T-cell (primary cell): ENCODE measurements at places on chromosomes 13 and 19. TPM values are rescaled to one million over a fixed set of nuclear protein-coding genes. Genes with fewer than 3 reads are reported as not detected.

The SIGLEC11 gene
- not detected for total RNA-seq

GRCh38 chr19:35066121-35066520 lies 24.6 kb downstream of the HPN start:
- no peak overlapping the region for H3K27ac ChIP-seq
- H3K4me3 ChIP-seq = no peak overlapping the region
- peaks cover 8% of the 10 kb centered on the region for H3K27me3 ChIP-seq
- no peaks in the 10 kb centered on the region for H3K4me1 ChIP-seq
- DNase-seq = no peak

The STK11 gene
- total RNA-seq = 111 TPM

DNA sequence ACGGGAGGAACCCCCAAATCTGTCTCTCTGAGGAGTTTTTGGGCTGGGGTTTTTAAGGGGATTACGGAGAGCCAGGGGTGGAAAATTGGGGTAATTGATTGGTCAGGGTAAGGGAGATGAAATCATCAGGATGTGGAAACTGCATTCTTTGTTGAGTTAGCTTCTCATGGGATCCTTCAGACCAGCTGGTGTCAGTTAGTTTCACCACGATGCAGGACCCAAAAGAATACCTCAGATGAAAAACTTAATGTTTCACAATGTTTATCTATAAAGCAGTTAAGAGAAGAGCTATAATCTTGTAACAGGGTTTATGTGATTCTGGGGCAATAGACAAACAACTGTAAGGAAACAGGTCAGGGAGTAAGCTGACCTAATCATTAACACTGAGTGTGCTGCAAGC lies 230.8 kb downstream of the POU4F1 start:
- H3K27me3 ChIP-seq = no peaks in the 10 kb centered on the region
- no peak overlapping the region for H3K27ac ChIP-seq
- H3K4me1 ChIP-seq = no peaks in the 10 kb centered on the region

The CRYL1 gene
- 21.5 TPM for total RNA-seq

The ZNF497 gene
- 2.9 TPM for total RNA-seq

DNA sequence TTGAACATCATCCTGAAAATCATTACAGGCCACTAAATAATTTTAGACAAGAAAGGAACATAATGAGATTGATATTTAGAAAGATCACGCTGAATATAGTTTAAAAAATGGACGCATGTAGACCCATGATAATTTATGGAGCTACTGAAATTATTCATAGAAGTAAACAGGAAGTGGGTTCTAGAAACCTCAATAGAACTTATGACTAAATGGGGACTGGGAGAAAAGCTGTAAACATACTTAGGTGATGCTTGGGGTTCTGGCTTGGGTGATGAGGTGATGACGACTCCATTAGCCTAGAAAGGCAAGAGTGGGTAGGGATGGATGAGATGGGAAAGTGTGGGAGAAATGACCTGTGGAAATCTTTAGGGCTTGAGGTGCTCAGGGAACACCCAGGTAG lies 484.0 kb downstream of the MYO16 start:
- no peak overlapping the region for H3K27ac ChIP-seq
- no peaks in the 10 kb centered on the region for H3K4me1 ChIP-seq
- H3K36me3 ChIP-seq = no peaks in the 10 kb centered on the region

- H3K27ac ChIP-seq = no peak overlapping the region
- H3K36me3 ChIP-seq = no peaks in the 10 kb centered on the region
- peaks cover 53% of the 10 kb centered on the region for H3K27me3 ChIP-seq
- H3K4me1 ChIP-seq = peaks cover 32% of the 10 kb centered on the region
- no peak for DNase-seq
Measured at GRCh38 chr19:46637224-46637623, 1.2 kb upstream of the GNG8 start.

DNA sequence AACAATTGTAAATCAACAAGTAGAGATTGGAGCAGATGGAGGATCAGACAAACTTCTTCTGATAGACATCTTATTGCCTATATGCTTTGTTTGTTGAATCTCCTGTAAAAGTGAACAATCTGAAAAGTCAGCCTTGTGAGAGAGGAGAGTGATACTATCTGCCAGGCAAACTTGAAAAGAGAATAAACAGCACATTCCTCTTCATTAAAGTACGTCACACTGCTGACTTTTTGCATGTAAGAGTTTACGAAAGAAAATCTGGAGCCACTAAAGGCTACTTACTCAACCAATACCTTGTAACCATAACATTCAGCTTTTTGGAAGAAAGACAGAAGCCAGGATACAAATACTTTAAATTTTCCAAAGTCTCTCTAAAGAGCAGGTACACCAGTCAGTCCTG lies 42.5 kb downstream of the EDNRB start:
- DNase-seq = no peak
- H3K4me3 ChIP-seq = no peak overlapping the region
- H3K27ac ChIP-seq = no peak overlapping the region
- no peaks in the 10 kb centered on the region for H3K36me3 ChIP-seq

- no peak overlapping the region for H3K4me3 ChIP-seq
- no peak for DNase-seq
- no peak overlapping the region for H3K27ac ChIP-seq
- H3K27me3 ChIP-seq = no peaks in the 10 kb centered on the region
- no peaks in the 10 kb centered on the region for H3K4me1 ChIP-seq
Measured at GRCh38 chr13:30325668-30326067, 18.3 kb upstream of the KATNAL1 start.

The ACTMAP gene
- total RNA-seq = 4.7 TPM

GRCh38 chr13:110477706-110478245 lies 83.7 kb downstream of the RAB20 start:
- no peaks in the 10 kb centered on the region for H3K4me1 ChIP-seq
- H3K4me3 ChIP-seq = no peak overlapping the region
- H3K36me3 ChIP-seq = no peaks in the 10 kb centered on the region
- H3K27ac ChIP-seq = no peak overlapping the region

DNA sequence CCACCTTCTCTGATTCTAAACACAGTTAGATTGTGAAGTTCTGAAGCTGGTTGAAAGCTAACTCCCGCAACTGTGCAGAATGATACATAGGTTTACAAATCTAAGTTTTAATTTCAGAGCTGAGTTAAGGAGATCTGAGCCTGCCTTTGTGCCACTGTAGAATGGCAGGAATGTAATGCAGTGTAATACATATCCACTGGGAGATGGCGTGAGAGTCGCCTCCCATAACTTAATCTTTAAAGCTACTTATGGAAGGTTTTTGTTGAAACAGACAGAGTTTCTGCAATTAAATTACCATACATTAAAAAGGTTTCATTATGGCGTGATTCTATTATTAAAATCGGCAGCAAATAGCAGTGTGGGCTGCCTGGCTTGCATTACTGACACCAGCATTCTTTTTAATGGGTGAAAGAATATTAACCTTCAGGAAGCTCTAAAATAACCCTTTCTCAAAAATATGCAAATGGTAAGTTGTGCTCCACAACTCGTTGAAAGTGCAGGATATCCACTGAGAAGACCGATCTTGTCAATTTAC lies 257.4 kb downstream of the OLFM4 start:
- H3K27ac ChIP-seq = no peak overlapping the region
- no peak for DNase-seq
- no peak overlapping the region for H3K4me3 ChIP-seq
- H3K4me1 ChIP-seq = no peaks in the 10 kb centered on the region
- no peaks in the 10 kb centered on the region for H3K36me3 ChIP-seq
- no peaks in the 10 kb centered on the region for H3K27me3 ChIP-seq

GRCh38 chr13:36712770-36713169 lies 39.0 kb downstream of the SERTM1 start:
- no peaks in the 10 kb centered on the region for H3K27me3 ChIP-seq
- no peak overlapping the region for H3K4me3 ChIP-seq
- no peak overlapping the region for H3K27ac ChIP-seq
- no peaks in the 10 kb centered on the region for H3K36me3 ChIP-seq

The IZUMO1 gene
- not detected for total RNA-seq

DNA sequence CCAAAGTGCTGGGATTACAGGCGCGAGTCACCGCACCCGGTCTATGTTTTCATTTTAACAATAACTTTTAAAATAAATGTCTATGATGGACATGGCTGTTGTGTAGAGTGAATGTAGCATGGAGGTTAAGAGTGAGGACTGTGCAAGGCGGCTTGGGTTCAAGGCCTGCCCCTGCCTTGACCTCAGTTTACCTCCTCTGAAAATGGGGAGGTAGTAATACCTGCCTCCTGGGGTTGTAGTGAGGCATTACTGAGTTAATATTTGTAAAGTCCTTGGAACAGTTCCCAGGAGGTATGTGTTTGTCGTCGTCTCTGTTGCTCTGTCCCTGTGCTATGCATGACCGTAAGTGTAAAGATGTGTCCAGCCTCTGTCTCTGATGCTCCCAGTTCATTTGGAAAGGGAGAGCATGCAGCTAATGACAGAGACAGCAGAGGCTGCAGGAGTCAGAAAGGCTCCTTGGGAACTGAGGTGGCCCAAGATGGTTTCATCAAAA lies 9.4 kb downstream of the GARRE1 start:
- peaks cover 14% of the 10 kb centered on the region for H3K4me1 ChIP-seq
- peaks cover 7% of the 10 kb centered on the region for H3K36me3 ChIP-seq

DNA sequence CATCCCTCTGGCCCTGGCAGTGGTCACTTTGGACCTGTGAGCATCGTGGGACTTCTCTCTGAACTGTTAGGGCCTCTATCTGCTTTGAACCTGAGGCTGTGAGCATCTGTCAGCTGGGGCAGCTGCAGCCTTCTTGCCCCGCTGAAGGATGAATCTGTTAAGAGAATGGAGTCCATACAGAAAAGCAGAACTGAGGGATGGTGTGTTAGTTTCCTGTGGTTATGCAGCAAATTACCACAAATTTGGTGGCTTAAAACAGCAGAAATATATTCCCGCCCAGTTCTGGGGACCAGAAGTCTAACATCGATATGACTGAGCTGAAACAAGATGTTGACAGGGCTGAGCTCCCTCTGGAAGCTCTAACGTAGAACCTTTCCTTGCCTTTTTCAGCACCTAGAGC lies 1.6 kb upstream of the ZNF497 start:
- no peaks in the 10 kb centered on the region for H3K27me3 ChIP-seq
- no peak overlapping the region for H3K4me3 ChIP-seq
- no peaks in the 10 kb centered on the region for H3K36me3 ChIP-seq
- no peak overlapping the region for H3K27ac ChIP-seq

The C19orf85 gene
- total RNA-seq = not detected

The ZNF235 gene
- 5.9 TPM for total RNA-seq

DNA sequence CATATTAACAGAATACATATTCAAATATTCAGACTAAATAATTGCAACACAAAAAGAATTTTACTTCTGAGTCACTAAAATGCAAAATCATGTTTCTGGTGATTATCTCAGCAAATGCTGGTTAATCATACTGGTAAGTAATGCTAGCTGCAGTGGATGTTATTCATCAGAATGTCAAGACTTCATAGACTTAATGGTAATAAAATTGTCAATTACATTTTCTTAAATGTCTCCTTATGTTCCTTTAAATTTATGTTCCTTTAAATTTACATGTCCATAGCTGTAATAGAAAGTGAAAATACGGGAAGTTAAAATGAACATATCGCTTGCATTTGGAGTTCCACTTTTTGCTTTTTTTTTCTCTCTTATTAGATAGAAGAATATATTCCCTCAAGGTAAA lies 853.0 kb downstream of the SLITRK6 start:
- no peak overlapping the region for H3K27ac ChIP-seq
- no peaks in the 10 kb centered on the region for H3K27me3 ChIP-seq
- H3K36me3 ChIP-seq = no peaks in the 10 kb centered on the region
- no peak for DNase-seq
- no peak overlapping the region for H3K4me3 ChIP-seq

- no peaks in the 10 kb centered on the region for H3K27me3 ChIP-seq
- H3K4me1 ChIP-seq = peaks cover 37% of the 10 kb centered on the region
- no peak for DNase-seq
- peaks cover 14% of the 10 kb centered on the region for H3K36me3 ChIP-seq
- H3K27ac ChIP-seq = peak overlapping the region; percentile 47
Measured at GRCh38 chr19:18319591-18320135, 3.2 kb downstream of the LSM4 start.

- no peak overlapping the region for H3K4me3 ChIP-seq
- H3K27me3 ChIP-seq = no peaks in the 10 kb centered on the region
- no peaks in the 10 kb centered on the region for H3K36me3 ChIP-seq
- H3K4me1 ChIP-seq = no peaks in the 10 kb centered on the region
Measured at GRCh38 chr19:40304306-40304705, 19.2 kb upstream of the AKT2 start.

- H3K4me3 ChIP-seq = no peak overlapping the region
- H3K36me3 ChIP-seq = no peaks in the 10 kb centered on the region
- no peak for DNase-seq
- H3K27me3 ChIP-seq = no peaks in the 10 kb centered on the region
- H3K27ac ChIP-seq = no peak overlapping the region
- no peaks in the 10 kb centered on the region for H3K4me1 ChIP-seq
Measured at GRCh38 chr13:68715651-68716050, 1392.0 kb upstream of the ATXN8OS start.

DNA sequence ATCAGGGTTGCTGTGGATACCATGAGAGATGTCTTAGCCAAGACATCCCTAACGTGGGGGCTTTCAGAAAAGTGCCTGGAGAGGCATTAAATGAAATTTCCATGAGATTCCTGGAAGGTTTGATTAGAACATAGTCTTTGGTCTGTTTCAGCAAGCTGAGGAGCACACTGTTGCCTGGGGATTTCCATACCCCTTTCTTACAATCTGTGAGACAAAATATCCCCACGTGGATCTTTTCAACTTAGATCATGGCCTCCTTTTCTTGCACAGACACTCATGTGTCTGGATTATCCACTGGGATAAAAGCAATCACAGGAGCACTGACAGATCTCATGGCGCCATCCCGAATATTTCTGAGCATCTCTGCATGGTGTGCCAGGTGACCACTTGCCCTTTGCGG lies 41.7 kb downstream of the GPR12 start:
- H3K4me3 ChIP-seq = no peak overlapping the region

The CEACAM3 gene
- total RNA-seq = not detected

DNA sequence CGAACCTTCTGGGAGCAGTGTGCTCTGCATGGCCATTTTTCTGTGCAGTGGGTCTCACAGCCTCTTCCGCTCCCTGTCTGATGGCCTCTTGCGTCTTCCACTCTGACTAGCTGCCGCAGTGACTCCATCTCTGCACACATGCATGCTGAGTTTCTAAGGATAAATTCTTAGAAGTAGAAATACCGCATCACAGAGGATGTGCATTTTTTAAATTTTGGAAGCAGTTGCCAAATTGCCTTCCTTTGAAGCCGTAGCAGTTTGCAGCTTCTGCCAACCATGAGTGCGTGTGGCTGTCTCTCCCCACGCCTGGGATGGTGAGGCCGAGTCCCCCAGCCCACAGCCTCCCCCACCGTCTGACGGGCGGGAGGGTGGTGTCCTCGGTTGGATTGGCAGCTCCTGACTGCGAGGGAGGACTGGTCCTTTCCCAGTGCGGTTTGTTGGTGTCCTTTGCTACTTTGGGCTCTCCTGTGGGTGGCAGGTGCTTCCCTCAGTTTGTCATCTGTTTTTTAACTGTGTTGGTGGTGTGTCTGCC lies 9.8 kb downstream of the FZR1 start:
- H3K36me3 ChIP-seq = peaks cover 6% of the 10 kb centered on the region
- no peaks in the 10 kb centered on the region for H3K27me3 ChIP-seq
- H3K27ac ChIP-seq = no peak overlapping the region
- H3K4me3 ChIP-seq = no peak overlapping the region
- H3K4me1 ChIP-seq = no peaks in the 10 kb centered on the region
